ENCODE measurements at places on chromosomes 7 and 10. TPM values are rescaled to one million over a fixed set of nuclear protein-coding genes. Genes with fewer than 3 reads are reported as not detected.

ATRNL1 gene
- 11.7 TPM for polyA plus RNA-seq

CXCL12 gene
- 106 TPM for polyA plus RNA-seq

FAM25C gene
- not detected for polyA plus RNA-seq

OPN4 gene
- 0.17 TPM for polyA plus RNA-seq

COX15 gene
- polyA plus RNA-seq = 41.2 TPM

TAS2R41 gene
- not detected for polyA plus RNA-seq

NXPH1 gene
- polyA plus RNA-seq = 56.3 TPM

CABCOCO1 gene
- 6.9 TPM for polyA plus RNA-seq

SLC29A4 gene
- 53.8 TPM for polyA plus RNA-seq

TCF7L2 gene
- polyA plus RNA-seq = 75.5 TPM

NPSR1 gene
- not detected for polyA plus RNA-seq

CCDC186 gene
- polyA plus RNA-seq = 18.0 TPM

FAM131B gene
- 112 TPM for polyA plus RNA-seq
